ENCODE measurements at places on chromosomes 2 and 18.

DNA sequence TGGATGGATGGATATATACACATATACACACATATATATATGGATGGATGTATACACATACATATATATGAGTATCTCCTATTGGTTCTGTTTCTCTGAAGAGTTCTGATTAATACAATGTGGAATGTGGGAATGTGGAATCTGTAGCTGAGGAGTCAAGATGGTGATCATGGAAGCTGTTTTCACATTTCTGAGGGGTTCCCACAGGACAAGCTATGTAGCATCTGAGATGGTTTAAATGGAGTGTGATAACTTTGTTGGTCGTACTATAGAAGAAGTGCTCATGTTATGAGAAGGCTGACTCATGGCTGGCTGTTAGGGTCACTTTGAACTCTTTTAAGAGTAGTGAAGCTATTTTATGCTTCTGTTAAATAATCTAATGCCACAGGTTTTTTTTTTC lies 279.7 kb downstream of the MEIS1 start:
- DNase-seq = no peak

- no peak for DNase-seq
Measured at GRCh38 chr2:19505199-19506136, 147.0 kb upstream of the OSR1 start.

- DNase-seq = no peak
Measured at GRCh38 chr2:179307616-179308371, 43.2 kb upstream of the SESTD1 start.

DNA sequence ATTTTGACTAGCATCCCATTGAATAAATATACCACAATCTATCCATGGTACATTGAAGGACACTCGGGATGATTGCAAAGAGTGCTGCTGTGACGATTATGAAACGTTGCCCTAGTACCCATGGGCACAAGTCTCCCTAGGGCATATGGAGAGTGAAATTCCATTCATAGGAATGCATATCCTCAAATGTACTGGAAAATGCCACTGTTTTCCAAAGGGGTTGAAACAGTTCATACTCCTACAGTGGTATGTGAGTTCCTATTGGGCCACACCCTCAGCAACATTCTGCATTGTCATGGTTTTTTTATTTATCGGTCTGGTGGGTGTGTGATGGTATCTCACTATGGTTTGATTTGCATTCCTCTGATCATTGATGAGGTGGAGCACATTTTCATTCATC lies 130.6 kb downstream of the TWIST2 start:
- DNase-seq = no peak

DNA sequence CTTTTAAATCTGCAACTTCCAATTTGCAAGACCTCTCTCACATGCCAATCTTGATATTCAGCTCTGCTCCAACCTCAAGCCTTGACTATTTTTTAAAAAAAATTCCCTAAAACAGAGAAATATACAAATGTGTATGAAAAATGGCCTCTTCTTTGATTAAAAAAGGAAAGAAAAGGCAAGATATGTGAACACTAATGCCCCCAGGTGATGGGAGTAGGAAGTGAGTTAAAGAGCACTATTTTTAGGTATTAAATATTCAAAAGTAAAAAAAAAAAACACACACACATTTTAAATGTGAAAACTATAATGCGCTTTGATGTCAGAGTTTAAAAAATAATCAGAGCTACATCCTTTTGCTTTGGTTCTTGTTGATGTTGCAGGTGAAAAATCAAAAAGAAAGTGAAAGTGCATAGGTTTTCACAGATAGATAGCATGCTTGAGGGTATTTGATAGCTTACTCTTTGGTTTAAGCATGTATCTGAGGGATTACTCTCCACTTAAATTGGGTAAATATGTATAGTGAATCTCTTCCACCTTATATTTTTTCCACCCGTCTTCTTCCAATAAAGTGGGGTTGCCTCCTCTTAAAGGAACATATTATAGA lies 406.0 kb upstream of the POU3F3 start:
- DNase-seq = no peak
